Sigmoid colon (tissue), 7 donors: ENCODE measurements at places on chromosomes 1 and 21.

DNA sequence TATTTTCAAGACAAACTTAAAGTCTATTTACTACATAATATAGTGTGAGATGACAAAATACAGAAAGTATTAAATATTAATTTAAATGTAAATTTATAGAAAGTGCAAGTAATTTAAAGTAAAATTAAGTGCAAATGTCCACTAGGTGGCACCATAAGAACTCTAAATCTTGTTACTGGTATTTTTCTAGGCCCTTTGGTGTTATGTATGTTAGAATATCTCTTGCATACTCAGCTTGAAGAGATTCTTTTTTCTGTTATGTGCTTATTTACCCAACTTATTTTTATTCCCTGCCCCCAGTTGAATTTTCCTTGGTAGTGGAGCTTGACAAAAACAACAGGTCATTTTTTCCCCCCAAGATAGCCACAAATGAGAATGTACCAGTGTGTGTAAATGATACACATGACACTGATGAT lies 71.5 kb downstream of the RPS6KC1 start:
- DNase-seq = no peak

DNA sequence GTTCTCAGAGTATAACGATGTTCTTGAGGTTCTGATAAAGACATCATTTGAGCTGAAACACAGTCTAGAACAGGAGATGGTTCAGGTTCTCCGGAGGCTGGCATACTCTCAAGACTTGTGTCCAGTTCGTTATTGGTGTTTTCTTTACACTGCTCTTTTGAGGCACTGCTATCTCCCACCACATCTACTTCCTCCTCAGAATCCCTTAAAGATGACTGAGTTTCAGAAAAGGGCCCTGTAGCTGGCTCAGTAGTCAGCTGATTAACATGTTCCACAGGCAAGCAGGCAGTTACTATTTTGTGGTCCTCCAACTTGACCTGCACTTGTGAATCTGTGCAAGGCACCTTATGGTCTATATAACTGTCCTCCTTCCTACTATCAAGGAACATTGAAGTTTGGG lies 50.2 kb downstream of the ZZZ3 start:
- no peak for DNase-seq

DNA sequence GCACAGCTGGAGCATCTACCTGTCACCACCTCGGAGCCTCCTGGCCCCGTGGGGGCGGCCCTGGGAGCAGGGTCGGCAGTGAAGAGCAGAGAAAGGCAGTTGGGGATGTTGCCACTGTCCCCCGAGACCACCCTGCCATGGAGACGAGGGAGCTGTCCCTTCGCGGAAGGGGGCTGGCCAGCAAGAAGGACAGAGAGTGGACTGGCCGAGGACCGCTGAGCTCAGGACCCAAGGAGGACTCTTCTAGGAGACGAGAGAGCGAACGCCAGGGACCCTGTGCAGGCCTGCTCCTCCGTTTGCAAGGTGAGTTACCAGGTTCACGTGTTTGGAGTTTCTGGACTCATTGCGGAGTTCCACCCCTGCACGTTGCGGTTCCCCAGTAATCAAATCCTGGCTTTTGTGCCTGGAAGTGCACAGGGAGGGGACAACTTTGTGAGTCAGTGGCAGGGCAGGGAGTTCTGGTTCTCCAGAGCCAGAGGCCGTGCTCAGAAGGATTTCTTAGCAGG lies 5.6 kb upstream of the POFUT2 start:
- DNase-seq = peak; percentile 79

DNA sequence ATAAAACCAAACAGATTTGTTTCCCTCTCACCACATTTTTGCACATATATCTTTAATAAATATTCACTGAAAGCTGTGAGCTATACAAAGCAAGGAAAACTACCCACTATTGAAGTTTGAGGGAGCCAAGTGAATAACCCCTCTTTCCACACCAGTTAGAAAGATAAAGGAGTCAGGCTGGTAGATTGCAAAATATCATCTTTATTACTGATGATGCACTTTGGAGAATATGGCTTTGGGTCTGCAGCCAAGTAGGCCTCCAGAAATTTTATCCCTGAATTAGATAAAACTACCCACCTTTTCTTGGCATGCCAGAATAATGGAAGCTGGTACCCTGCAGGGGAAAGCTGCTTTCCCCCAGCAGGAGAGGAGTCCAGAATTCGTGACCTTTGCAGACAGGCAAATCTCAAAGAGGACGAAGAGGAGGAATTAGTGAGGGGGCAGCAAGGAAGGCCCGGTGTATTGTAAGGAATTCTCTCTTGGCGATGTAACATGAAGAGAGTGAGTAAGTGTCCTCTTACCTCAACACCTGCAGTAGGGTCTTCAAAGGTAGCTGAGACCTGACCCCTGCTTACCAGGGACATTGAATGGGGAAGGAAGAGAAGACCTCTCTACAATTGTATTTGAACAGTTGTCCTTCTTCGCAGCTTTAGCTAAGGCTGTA lies 84.7 kb downstream of the LRRC8D start:
- no peak for DNase-seq
